ENCODE measurements at places on chromosomes 16 and 17.

- no peak for DNase-seq
Measured at GRCh38 chr16:31038993-31039392, 5.6 kb downstream of the STX4 start.

GRCh38 chr16:7443142-7443541 is 110.5 kb downstream of the RBFOX1 start:
- DNase-seq, result no peak

GRCh38 chr17:80028030-80028429 is 7.6 kb downstream of the TBC1D16 start:
- no peak for DNase-seq

DNA sequence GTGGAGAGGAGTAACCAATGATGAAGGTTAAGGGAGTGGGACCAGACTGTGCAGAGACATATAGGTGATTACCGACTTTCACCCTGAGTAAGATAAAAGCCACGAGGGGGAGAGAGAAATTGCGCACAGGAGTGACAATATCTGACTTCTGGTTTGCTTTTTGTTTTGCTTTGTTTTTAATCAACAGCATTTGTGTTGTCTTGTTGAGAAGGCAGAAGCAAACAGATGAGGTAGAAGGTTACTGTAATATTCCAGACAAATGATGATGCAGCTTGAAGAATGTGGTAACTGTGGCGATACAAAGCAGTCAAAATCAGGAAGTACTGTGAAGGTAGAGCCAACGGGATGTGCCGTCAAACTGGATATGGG is 7.5 kb downstream of the PELP1 start:
- peak; percentile 28 for DNase-seq

GRCh38 chr16:67170949-67171649 is 761 bp downstream of the NOL3 start:
- DNase-seq, result peak; percentile 29
